Motor neuron (in vitro differentiated cells): ENCODE measurements at places on chromosomes 12 and 14.
A peak's percentile ranks its signal among the peaks of the same experiment; 100 is the strongest.

- ATAC-seq, result no peak
These were observed 33.3 kb downstream of the DIO3 start for GRCh38 chr14:101594511-101595148.

DNA sequence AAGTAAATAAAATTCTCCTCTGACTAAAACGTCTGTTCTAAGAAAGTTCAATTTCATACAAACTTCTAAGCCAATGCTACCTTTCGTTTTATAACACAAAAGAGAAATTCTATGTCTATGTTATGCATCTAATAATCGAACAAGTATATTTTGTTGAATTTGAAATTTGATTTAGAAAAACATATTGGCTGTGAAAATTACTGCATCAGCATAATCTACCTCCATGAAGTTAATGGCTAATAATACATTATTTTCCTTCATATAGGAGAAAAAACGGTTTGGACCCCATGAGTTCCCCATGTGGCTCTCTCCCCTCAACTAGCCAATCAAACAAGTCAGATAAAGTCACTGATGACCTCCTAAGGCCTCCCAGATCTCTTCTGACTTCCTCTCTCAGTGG is 106.5 kb downstream of the KCNH5 start:
- no peak for ATAC-seq

DNA sequence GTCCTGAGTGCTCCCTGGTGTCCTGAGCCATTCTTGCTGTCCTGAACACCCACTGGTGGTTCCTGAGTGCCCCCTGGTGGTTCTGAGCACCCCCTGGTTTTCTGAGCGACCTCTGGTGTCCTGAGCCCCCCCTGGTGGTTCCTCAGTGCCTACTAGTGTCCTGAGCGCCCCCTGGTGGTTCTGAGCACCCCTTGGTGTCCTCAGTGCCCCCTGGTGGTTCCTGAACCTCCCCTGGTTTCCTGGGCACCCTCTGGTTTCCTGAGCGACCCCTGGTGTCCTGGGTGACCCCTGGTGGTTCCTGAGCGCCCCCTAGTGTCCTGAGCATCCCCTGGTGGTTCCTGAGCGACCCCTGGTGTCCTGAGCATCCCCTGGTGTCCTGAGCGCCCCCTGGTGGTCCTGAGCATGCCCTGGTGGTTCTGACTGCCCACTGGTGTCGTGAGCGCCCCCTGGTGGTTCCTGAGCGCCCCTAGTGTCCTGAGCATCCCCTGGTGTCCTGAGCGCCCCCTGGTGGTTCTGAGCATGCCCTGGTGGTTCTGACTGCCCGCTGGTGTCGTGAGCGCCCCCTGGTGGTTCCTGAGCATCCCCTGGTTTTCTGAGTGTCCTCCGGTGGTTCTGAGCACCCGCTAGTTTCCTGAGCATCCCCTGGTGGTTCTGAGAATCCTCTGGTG is 473.1 kb downstream of the TMEM121 start:
- ATAC-seq, result peak; percentile 69

DNA sequence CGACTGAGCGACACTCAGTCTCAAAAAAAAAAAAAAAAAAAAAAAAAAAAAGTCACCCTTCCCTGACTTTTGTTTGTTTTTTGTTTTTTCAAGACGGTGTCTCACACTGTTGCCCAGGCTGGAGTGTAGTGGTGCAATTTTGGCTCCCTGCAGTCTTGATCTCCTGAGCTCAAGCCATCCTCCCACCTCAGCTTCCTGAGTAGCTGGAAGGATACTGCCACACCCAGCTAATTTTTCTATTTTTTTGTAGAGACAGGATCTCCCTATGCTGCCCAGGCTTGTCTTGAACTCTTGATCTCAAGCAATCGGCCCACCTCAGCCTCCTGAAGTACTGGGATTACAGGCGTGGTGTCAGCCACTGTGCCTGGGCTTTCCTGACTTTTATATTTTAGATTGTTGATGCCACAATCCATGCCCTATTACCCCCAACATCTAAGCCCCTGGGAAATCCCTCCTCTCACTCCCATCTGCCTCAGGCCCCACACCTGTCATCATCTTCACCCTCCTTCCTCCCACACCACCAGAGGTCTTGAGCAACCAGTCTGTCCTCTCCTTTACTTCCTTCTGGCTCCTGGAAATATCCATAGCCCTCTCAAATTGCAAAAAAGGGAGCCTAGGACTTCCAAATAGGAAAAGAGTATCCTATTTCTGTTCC is 7.8 kb downstream of the IKZF4 start:
- no peak for ATAC-seq

DNA sequence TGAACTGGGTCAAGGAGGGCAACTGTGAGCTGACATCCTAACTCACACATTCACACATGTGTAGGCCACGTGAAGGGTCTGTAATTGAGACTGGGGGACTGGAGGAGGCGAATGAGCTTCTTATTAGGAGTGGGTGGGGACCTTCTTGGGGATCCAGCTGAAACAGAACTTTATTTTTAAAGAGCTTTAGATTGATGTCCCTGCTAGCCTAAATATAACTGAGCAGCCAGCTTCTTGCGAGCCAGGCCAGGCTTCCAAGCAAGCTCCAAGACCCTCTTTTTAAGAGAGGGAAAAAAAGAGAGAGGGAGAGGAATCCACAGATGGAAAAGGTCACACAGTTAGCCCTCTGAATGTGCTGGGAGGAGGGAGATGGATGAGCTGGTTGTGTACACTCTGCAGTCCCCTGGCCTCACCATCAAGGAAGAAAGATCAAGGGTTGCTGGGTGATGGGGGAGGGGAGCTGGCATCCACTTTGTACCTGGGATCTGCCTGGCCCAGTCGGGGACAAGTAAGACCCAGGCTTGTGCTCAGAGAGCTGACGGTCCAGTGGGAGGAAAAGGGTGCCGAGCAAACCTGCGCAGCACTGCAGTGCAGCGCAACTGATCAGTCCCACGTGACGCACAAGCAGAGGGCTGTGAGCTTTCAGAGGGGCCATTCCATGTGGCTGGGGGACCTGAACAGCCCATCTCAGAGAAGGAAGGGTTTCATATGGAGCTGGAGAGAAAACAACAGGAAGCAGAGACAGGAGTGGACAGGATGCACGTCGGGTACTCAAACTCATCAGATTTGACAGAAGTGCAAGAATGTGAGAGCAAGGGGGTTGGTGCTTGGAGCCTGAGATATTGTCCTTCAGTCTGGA is 154.5 kb downstream of the ZFP36L1 start:
- ATAC-seq, result peak; percentile 38

DNA sequence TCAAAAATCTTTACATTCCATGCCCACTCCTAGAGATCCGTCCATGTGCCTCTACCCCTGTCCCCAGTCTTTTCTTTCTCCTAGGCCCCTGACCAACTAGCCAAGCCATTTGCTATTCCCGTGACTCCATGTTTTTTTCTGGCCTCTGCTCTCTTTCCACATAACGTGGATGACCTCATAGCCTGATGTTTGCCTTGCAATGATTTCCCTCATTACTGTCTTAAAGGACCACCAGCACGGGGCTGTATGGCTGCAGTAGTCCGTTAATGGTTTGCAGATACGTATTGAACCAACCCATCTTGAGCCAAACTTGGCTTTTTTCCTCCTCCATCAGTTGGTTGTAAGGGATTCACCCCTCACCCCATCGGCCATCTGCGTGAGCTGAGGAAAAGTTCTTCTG is 226.0 kb downstream of the PCNX1 start:
- ATAC-seq, result no peak

- ATAC-seq, result no peak
These were observed 75.8 kb upstream of the SOX5 start for GRCh38 chr12:24025153-24025798.

DNA sequence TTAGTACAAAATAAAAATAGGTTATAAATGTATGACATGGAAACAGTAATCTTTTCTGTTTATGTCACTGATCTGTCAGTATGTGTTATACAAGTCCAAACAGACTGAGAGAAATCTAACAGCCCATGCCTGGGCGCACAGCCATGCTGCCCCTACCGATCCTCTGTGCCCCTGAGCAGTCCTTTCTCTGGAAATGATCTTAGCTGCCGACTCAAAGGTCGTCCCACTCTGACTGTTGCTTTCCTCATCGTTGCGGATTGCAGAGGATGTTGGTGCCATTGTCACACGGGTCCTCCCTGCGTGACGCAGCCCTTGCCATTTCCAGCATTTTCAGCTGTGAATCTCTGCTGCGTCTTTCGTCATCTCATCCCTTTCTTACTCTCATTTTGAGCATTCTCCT is 82.9 kb upstream of the DYNC1H1 start:
- no peak for ATAC-seq

DNA sequence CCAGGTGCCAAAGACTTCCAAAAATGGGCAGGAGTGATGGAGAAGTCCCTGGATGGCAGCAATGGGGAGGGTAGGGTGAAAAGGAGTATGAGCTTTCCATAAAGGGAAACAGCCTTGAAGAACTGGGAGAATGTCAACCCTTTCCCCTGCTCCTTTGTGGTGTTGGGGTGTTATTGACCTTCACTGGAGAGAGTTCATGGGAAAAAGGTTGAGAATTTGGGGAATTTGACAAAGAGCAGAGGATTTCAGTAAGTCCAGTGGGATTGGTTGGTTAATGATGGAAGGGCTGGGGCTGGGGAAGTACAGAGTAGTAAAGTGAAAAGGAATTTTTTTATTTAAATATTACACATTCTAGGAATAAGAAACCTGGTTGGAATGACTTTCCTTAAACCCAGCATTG is 116.6 kb downstream of the ERC1 start:
- no peak for ATAC-seq

DNA sequence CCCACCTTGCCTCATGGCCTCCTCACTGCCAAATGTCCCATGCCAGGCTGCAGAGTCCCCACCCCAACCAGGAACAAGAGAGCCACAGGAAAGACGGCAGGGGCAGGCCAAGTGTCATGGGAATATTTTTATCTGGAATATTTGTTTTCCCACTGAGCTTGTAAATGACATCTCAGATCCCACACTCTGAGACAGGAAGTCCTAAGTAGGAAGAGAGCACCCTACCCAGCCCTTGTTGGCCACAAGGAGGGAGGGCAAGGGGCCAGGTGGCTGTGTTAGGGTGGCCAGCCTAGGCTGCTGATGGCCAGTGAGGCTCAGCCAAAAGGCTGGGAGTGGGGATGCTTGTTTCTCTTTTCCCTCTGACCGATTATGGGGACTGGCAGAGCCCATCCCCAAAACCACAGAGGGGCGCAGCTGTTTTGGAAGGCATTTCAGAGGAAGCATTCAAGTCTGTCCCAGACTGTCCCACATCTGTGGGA is 7.7 kb upstream of the MEG3 start:
- no peak for ATAC-seq

- ATAC-seq, result no peak
These were observed 18.8 kb downstream of the SLC25A29 start for GRCh38 chr14:100287202-100287997.

- no peak for ATAC-seq
These were observed 2.0 kb upstream of the MAP1LC3B2 start for GRCh38 chr12:116556964-116557698.

DNA sequence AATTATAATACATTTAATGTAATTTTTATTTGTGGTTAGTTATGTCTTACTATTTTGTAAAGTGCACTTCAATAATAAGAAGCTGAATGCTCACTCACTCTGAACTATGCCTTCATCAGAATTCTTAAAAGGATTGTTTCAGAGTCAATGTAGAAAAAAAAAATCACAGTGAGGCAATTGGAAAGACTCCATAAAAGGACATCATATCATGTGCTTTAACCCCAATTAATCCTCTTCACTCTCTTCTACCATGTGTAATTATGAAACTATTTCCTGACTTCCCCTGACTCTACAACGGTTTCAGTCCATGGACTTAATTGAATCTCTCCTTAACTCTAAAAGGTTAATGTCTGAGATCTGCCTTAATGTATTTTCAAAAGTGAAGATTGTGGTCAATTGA is 250.4 kb upstream of the ALG10 start:
- ATAC-seq, result no peak

DNA sequence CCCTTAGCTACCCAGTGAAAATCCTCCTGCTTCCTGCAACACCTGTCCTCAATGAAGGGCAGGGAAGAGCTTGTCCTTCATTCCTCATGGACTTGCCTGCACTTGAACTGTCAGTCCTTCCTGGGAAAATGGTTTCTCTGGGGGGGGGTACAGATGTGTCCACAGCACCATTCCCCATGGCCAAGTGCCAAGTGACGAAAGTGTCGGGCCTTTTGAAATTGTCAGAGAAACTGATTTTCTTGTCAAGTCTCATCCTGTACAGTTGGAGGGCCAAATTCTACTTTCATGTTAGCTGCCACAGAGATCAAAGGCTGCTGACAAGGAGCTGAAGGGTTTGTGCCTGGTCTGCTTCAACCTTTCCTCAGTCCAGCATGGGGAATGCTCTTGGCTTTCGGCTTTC is 179.5 kb upstream of the PARP11 start:
- ATAC-seq, result no peak

DNA sequence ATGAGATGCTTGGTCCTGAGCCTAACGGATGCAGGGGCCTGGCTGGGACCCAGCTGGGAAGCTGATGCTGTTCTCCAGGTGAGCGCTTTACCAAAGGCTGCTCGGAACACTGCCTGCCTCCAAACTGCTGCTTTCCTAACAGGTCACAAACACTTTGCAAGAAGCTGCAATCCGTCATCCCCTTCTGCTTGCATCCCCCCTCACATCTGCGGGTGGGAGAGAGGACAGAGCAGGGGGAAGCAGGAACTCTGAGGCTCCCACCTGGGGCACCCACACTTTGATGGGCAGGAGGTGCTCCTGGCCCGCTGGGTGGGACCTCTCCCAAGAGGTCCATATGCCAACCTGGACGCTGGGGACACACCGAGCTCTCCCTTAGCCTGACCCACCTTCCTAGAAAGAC is 24.9 kb upstream of the PPP2R5C start:
- no peak for ATAC-seq

DNA sequence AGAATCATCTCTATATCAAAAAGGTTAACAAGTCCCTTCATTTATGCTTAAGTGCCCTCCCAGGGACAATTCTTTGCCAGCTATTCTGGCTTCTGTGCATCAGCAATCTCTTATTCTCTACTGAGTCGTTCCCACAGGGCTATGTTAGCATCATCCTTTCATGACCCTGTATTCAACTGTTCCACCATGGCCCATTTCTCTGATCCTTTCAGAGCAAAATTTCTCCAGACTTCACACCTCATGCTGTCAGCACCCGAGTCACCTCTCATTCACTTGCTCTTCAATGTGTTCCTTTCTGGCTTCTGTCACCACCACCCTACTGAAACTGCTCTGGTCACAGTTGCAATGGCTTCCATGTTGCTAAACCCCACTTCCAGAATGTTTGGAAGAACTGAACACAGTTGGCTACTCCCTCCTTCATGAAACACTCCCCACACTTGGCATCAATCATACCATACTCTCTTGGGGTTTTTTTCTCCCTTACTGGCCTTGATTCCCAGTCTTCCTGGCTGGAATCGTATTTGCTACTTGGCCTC is 159.5 kb upstream of the HMGA2 start:
- ATAC-seq, result no peak

GRCh38 chr12:1779783-1780182 is 40.6 kb upstream of the LRTM2 start:
- no peak for ATAC-seq

GRCh38 chr12:122681814-122682213 is 21.3 kb downstream of the HCAR2 start:
- peak; percentile 25 for ATAC-seq
